ENCODE measurements at places on chromosomes 13 and 19.

- DNase-seq = no peak
Measured at GRCh38 chr13:21486322-21486721, 27.2 kb upstream of the ZDHHC20 start.

GRCh38 chr19:51122112-51122981 lies 2.4 kb upstream of the SIGLEC9 start:
- no peak for DNase-seq

DNA sequence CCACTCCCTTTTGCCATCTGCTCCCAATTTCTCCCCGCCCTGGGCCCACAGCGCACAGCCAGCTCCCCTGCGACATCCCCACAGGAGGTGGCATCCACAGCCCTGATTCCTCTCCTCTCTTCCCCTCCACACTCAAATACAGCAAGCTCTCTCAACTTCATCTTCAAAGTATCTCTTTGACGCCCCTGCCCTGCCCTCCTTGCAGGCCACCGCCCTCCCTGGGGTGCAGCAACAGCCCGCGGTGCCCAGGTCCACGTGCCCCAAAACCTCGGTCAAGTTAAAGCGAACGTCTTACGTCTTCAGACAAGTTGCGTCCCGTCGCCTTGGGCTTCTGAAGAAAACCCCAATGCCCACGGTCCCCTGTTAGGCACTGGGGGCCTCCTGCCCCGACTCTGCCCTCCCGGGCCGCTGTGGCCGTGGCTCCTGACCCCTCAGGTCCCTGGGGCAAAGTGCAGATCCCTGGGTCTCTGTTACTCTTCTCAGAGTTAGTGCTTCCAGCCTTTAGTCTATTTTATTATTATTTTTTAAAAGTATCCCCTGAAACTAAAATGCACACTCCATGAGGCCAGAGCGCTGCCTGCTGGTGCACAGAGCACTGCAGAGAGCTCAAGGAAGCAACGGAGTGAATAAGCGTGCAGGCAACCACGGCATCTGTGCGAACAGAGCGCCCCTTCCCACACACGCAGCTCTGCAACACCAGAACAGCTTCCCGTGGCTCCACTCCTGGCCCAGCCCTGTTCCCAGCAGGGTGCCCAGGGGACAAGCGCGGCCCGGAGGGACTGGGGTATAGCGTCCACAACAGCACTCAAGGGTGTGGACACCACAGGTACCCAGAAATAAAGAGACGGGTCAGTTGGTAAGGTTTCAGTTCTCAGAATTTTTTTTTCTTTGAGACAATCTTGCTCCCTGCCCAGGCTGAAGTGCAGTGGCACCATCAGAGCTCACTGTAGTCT lies 26.4 kb downstream of the IL17D start:
- DNase-seq = no peak

- DNase-seq = no peak
Measured at GRCh38 chr13:107296804-107297203, 728.9 kb upstream of the ARGLU1 start.

DNA sequence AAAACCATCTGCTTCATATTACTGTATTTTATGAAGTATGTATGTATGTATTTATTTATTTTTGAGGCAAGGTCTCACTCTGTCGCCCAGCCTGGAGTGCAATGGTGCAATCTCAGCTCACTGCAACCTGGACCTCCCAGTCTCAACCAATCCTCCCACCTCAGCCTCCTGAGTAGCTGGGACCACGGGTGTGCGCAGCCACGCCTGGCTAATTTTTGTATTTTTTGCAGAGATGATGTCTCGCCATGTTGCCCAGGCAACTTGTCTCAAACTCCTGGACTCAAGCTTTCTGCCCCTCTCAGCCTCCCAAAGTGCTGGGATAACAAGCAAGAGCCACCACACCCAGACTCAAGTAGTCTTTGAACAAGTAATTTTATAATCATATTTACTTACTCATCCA lies 5.5 kb downstream of the KATNAL1 start:
- no peak for DNase-seq

GRCh38 chr13:114081761-114082681 lies 50.4 kb downstream of the RASA3 start:
- no peak for DNase-seq

DNA sequence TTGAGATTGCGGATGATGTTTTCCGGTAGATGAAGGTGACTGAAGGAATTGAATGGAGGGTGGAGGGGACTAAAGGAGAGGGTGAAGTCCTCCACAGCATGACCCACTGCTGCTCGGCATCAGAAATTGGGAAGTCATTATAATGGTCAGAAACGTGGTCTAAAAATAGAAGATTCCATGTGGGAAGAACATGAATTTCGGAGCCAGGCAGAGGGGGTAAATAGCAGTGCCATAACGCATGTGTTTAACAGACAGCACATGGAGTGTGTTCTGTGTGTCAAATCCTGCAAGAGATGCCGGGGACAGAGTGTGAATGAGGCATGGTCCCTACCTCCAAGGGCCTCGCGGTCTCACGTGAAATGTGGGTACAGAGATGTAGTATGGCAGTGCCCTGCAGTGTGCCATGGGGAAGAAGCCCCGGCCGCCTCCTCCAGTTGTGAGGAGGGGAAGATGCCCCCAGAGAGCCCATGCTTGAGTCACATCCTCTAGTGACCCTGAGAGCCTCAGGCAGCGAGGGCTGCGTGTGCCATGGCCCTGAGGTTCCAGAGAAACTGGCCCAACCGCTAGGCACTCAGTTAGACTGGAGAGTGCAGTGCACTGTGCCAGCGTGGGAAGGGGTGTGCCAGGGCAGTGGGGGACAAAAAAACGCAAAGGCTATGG lies 106.1 kb downstream of the COL4A2 start:
- no peak for DNase-seq

GRCh38 chr19:19342086-19343015 lies 21.7 kb downstream of the MAU2 start:
- no peak for DNase-seq

DNA sequence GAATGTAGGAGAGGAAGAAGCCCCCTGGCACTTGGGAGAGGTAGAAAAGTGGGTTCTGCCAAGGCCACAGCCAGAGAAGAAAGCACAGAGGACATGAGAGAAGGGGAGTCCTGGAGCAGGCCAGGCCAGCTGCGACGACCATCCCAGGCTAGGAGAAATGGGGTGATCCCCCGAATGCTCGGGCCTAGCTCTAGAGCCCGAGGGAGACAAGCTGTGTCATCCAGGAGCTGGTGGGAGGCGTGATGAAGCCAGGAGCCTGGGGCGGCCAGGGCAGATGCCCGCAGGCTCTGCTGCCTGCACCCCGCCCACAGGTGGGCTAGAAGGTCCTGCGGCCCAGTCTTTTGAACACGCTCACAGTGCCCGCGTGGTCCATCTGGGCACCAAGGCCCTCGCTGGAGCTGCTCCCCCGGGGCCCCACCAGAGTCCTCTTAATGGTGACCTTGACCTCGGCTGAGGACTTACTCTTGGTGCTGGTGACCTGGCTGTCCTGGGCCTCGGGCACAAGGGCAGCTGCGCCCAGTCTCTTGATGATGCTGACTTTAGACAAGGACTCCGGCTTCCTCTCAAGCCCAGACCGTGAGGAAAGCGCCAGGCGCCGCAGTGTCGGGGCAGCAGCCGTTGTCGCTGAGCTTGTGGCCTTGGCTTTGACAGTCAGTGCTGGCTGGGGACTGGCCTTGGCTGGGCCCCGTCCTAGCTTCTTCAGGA lies 26.5 kb downstream of the C19orf47 start:
- no peak for DNase-seq

DNA sequence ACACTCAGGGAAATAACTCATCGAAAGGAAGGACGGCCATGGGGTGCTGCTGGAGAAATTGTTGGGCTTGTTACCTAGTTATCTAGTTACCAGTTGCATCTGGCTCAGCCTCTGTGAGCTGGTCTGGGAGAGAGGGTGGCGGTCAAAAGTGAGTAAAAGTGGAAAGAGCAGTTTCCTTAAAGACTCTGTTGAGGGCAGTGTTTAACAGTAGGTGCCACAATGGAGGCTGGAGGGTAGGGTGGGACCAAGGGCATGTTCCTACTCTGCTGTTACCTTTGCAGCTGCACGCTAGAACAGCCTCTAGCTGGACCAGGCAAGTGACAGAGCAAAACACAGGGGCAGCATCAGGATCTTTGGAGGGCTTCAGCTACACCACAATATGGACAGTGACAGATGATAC lies 228.8 kb upstream of the STARD13 start:
- DNase-seq = no peak

GRCh38 chr13:29940715-29941114 lies 90.3 kb upstream of the UBL3 start:
- no peak for DNase-seq

DNA sequence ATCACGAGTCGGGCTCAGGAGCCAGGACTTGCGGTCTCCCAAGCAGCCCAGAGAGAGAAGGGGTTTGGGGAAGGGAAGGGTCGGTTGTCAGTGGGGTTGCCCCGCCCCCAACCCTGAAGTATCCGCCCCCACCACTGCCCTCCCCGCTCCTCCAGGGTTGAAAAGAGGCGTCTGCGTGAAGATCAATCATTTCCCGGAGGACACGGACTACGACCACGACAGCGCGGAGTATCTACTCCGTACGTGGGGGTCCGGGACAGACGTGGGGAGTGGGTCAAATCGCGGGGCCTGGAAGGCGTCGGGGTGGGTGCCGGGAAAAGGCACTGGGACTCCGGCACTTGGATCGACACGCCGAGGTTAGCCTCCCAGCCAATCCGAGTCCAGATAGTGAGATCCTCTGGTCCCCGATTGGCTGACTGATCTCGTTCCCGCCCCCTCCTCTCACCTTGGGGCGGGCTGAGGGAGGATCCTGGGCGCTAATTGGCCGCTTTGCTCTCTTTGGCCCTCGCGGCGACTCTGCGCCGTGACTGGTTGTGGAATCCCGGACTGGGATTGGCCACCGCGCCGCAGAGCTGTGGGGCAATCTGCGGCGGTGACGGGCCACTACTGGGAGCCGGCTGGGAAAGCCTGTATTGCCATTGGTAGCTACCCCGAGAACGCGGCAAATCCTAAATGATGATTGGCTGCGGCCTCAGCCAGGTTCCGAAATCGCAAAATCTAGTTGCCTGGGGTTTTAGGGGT lies 13.3 kb upstream of the CACNG6 start:
- no peak for DNase-seq

GRCh38 chr13:72284791-72285190 lies 417.8 kb upstream of the DACH1 start:
- DNase-seq = no peak

All from NCI-H774 (cell line).